Suppressor macrophage (primary cell): ENCODE measurements at places on chromosomes 6 and 20.

DNA sequence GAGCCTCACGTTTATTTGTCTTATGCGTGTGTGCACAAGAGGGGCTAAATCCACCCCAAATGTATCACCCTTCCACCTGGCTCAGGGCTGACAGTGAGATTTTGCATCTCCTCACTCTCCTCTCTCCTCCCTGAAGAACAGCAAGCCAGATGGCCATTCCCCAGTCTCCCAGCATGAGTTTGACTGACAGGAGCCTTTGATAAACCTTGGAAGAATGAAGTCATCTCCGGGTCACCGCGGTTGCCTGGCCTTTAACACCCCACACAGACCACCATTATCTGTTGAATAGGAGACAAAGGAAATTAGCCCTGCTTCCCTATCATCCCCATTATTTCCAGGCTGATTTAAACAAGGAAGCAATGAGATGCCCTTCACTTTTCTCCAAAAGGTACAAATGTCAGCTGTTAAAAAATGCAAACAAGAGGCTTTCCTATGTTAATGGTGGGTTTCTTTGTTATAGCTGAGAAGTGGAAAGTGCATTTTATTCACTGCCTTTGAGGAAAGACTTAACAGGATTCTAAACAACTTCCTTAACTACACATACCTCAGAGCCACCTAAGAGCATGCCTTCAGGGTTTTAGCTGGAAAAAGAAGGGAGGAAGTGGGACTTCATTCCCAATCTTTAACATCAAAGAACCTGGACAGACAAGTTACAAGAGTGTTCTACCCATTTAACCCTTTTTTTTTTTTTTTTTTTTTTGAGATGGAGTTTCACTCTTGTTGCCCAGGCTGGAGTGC, 524.8 kb upstream of the ID4 start:
- DNase-seq = no peak

- DNase-seq = no peak
Observed at GRCh38 chr20:10509376-10509775, 74.3 kb downstream of the SLX4IP start.

DNA sequence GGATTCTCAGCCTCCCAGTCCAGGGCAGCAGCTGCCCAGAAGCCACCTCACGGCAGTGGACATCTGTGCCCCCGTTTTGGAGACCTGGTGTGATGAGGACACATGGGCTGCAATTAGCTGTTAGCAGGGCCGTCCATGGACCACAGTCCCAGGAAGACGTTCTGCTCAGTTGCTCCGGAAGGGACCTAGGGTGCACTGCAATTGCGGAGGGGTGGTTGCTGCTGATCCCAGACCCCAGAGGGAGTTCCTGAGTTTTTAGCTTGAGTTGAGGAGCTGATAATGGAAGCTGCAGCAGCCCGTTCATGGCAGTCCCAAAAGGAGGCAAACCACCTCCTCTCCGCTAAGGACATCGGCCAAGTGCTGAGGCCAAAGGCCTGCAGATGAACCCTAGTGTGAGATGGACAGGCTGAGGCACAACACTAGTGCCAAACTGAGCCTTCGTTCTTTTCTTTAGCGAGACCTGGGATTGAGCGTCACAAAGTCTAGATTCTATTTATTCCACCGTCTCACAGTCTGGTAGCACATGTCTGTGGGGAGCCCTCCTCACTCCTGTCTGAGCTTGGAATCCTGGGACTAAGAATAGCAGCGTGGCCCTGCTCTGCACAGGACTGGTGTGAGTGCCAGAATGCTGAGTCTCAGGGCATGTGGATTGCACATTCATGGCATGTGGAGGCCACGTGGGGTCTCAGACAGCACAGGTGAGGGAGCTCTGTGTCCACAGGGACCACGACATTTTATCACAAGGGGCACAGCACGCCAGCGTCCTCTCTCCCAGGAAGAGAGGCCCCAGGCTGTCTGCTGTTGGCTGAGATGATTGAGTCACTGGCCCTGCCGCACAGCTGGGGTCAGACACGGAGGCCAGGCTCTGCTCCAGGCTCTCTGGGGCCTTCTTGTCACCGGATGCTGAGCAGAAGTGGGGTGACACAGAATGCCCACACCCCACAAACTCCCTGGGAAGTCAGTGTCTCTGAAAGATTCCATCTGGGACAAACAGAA, 113.4 kb downstream of the PSMB1 start:
- DNase-seq = no peak

- no peak for DNase-seq
Observed at GRCh38 chr20:15445056-15445840, 1107.8 kb upstream of the FLRT3 start.

GRCh38 chr6:11682561-11682975, 96.0 kb downstream of the ADTRP start:
- DNase-seq = no peak

- DNase-seq = no peak
Observed at GRCh38 chr20:13102237-13102636, 93.5 kb downstream of the SPTLC3 start.

DNA sequence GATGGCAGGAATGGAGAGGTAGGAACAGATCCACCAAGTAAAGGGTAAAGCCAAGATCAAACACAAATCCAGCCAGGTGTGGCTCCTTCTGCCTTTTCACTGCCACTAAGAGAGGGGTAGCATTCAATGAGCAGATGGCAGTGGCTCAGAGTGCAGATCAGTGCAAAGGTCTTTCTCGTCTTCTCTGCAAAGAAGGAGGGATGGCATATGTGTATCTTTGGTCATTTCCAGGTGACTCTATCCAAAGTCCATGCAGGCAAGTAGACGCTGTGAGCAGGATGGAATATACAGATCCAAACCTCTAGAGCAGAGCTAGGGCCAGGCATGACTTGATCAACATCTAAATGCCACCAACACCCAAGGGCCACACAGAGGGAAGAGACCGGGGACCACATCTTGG, 6.9 kb downstream of the BANF2 start:
- no peak for DNase-seq

DNA sequence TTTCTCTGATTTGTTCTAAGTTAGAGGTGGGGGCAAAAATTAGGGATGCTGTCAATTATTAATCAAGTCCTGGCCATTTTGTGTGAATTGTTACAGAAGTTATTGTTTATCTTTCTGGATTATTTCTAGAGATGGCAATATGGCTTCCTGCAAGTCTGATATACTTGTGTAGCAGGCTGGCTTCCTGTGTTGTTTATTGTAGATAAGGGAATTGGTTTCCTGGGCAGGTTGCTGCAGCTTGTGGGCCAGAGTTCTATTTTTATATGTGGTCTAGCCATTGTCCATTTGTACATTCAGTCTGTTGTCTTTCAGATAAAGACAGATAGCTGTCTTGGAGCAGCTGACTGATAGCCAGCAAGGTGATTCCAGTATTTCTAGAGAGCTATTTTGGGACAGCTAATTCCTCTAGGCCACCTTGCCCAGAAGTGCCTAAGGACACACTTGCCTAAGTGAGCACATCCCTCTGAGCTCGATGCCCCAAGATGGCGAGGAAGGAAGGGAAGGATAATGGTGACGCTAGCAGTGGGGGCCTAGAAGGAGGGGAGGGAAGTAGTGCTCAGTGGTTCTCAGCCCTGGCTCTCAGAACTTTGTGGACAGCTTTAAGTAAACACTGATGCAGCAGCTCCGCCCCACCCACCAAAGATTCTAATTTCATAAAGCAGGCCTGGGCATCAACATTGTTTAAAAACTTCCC, 25.5 kb downstream of the DDO start:
- DNase-seq = no peak

DNA sequence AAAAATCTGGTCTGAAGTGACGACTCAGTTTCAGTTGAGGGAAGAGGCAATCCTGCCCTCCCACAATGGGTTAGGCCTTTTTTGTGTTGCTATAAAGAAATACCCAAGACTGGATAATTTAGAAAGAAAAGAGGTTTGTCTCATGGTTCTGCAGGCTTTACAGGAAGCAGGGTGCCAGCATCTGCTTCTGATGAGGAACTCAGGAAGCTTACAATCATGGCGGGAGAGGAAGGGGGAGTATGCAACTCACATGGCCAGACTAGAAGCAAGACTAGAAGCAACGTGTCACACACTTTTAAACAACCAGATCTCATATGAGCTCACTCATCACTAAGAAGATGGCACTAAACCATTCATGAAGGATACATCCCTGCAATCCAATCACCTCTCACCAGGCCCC, 529.3 kb downstream of the KIF16B start:
- DNase-seq = peak; percentile 40

GRCh38 chr20:49747707-49748524, 34.2 kb upstream of the B4GALT5 start:
- DNase-seq = no peak

DNA sequence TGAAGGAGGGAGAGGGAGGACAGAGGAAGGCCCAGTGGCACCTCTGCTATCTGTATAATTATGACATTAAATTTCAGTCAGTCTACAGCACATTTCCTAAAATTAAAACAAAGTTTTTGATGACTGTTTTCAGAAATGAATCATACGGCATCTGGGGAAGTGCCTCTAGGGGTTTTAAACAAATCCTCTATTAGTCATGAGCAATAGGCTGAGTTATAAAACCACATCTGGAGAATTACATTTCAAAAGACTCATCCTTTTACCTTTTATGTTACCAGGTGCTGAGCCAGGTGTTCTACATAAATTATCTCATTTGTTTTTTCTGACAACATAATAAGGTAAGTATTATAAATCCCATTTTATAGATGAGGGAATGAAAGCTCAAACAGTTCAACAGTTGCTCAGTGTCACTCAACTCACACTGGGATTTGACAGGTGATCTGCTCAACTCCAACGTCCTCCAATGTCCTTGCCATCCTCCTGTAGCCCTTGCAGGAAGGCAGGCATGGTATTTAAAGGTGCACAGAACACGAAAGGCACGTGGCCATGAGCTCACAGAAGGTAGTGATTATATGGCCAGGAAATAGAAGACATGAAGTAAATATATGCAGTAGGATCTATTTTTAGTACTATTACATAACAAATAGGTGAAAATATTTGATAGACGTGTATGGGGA, 184.2 kb upstream of the MAN1A1 start:
- no peak for DNase-seq

DNA sequence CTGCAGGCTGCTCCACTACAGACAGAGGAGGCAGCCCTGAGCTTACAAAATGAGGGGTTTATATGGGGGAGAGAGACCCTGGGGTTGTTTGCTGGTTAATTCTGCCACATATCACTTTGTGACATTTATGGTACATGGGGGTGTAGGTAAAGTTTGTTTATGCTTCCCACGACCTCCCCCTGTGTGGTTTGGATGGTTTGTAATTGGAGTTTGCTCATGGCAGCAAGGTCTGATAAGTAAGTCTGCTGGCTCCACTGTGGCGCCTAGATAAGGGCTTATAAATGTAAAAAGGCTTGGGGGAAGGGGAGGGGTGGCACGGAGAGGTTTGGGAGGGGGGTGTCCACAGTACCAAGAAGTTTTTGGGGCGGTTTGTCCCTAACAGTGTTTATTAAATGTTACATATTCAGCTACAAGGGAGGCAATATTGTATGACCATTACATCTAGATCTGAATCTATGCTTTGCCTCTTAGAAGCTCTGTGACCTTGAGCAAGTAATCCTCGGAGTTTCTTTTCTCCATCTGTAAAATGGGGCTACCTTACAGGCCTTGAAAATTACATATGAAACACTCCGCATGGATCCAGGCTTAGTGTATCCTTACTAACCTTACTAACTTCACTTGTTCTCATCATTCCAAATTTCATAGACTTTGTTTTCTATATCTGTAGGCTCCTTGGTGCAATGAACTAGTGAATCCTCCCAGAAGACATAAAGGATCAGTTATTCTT, 204.8 kb upstream of the NOX3 start:
- DNase-seq = no peak

GRCh38 chr20:24783631-24784492, 165.2 kb upstream of the CST7 start:
- DNase-seq = peak; percentile 20

DNA sequence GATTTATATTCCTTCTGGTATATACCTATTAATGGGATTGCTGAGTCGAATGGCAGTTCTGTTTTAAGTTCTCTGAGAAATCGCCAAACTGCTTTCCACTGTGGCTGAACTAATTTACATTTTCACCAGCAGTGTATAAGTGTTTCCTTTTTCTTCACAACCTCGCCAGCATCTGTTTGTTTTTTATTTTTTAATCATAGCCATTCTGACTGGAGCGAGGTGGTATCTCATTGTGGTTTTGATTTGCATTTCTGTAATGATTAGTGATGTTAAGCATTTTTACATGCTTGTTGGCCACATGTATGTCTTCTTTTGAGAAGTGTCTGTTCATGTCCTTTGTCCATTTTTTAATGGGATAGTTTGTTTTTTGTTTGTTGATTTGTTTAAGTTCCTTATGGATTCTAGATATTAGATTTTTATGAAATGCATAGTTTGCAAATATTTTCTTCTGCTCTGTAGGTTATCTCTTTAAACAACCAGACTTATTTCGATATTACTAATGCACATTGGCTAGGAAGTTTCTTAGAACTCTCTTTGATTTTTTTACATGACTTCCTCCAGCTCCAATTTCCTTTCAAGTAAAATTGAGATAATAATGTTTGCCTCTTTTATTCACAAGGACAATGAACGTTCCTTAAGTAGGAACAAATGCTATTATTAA, 12.2 kb upstream of the VNN1 start:
- no peak for DNase-seq

- peak; percentile 10 for DNase-seq
Observed at GRCh38 chr6:39430871-39431523, 108.5 kb upstream of the KCNK16 start.

DNA sequence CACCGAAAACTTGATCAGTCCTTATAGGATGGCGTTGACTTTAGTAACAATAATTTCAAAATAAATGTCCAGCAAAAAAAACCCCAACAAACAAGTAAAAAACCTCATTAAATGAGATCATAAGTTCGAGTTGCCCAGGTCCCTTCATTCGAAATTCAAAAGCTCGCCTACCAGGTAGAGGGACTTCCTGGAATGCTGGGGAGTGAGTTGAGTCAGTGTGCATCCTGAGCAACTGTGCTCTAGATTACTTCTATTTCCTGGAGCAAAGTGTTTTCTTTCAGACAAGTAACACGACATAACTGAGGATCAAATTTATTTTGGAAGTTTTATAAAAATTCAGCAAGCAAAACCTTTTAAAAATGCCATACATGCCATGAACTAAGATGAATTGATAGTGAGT, 511.9 kb upstream of the CITED2 start:
- no peak for DNase-seq

GRCh38 chr6:157762636-157763035, 60.4 kb upstream of the SNX9 start:
- peak; percentile 64 for DNase-seq

GRCh38 chr20:57126481-57127092, 139.9 kb downstream of the BMP7 start:
- no peak for DNase-seq

DNA sequence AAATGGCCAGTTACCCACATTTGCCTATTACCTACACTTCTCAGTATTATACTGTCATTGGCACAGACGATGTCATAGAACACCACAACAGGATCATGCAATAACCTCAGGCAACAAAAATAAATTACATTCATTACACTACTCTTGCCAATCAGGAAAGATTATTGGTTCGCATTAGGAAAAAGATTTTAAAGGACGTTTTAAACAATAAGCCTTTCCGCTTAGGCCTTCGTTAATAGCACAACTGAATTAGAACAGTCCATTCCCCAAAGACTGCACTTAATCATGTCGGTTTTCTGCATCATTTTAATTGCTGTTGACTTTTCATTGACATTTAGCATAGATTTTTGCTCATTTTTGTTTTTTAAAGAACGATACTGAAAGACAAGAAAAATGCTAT, 912 bp upstream of the SENP6 start:
- no peak for DNase-seq
